ENCODE measurements at places on chromosomes 5 and 9.

DNA sequence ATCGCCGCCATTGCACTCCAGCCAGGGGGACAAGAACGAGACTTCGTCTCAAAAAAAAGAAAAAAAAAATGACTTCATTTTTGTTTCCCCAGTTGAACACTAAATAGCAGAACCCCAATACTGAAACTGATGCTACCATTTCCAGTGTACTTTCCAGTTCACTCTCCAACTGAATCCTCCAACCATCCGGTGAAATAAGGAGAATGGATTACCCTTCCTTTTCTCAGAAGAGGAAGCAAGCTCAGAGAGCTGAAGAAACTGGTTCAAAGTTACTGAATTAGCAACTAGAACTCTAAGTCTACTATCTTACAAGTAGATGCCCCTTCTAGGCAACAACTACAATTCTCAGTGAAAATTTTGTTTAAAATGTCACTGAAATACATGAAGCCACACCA lies 3.9 kb downstream of the FAM13B start:
- DNase-seq: no peak

- no peak for DNase-seq
These were observed 1140.6 kb downstream of the EFNA5 start for GRCh38 chr5:106530150-106530549.

DNA sequence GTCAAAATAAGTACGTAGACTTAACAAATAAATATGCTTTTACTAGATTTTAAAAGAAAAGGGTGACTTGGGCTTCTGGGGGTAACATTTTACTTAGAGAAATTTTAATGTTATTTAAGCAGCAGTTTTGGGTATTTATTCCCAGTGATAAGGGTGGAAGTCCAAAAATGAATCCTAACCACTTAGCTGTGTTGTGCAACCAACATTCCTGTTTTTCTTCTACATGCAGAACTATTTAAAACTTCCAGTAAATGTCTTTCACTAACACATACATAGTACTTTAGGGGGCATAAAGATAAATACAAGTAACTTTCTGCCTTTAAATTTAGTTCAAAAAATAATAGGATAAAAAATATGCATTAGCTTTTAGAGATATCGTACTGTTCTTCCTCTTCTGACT lies 436.7 kb downstream of the CTNND2 start:
- DNase-seq: no peak

- DNase-seq: no peak
These were observed 3.5 kb upstream of the LRRTM2 start for GRCh38 chr5:138878437-138879235.

GRCh38 chr5:75460942-75461610 lies 50.4 kb downstream of the CERT1 start:
- no peak for DNase-seq

DNA sequence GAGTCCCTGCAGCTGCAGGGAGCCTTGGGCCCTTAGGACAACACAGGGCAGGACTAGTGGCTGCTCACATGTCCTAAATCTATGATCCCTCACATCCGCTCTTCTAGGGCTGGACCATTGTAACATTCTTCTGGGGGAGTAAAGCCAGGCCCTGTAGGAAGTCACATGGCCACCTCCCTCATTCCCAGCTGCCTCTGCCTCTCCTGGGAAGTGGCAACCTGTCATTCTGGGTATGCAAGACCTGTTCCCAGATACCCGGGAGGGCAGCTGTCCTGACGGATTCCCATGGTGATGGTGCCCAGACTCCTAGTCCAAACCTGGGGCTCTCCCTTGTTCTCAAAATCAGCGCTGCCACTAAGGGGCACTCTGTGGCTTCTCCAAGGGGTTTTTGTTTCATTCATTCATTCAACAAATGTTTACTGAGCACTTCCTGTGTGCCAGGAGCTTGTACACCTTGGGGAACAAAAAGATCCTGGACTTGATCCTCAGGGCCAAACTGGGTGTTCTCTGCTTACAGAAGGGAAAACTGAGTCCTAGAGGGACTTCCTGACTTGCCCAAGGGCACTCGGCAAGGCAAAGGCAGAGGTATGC lies 85.6 kb downstream of the PSD2 start:
- DNase-seq: no peak
